ENCODE measurements at places on chromosomes 3 and 15.

- DNase-seq = no peak
Measured at GRCh38 chr3:38268522-38268921, 2.9 kb downstream of the SLC22A13 start.

GRCh38 chr3:137766876-137767537 is 2.9 kb downstream of the SOX14 start:
- DNase-seq = no peak

GRCh38 chr15:64566102-64566501 is 105.7 kb downstream of the ZNF609 start:
- no peak for DNase-seq

GRCh38 chr3:141578202-141578973 is 91.6 kb downstream of the RASA2 start:
- no peak for DNase-seq

- no peak for DNase-seq
Measured at GRCh38 chr3:104214937-104215336, 1151.8 kb upstream of the ALCAM start.

GRCh38 chr3:44415421-44415820 is 62.0 kb downstream of the ZNF445 start:
- DNase-seq = no peak

GRCh38 chr3:136074546-136075170 is 109.1 kb downstream of the PPP2R3A start:
- DNase-seq = no peak

DNA sequence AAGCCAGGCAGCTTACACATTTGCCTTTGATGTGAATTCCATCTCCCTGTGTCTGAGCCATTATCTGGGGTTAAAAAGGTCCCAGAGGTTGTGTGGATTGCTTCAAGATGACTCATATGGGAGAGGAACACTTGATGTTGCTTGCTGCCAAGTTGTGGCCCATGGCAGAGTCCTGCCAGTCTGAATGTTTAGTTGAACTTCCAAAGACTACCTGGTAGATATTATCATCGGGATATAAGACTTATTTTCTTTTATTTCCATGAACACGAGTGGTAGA is 85.6 kb downstream of the TJP1 start:
- DNase-seq = no peak

DNA sequence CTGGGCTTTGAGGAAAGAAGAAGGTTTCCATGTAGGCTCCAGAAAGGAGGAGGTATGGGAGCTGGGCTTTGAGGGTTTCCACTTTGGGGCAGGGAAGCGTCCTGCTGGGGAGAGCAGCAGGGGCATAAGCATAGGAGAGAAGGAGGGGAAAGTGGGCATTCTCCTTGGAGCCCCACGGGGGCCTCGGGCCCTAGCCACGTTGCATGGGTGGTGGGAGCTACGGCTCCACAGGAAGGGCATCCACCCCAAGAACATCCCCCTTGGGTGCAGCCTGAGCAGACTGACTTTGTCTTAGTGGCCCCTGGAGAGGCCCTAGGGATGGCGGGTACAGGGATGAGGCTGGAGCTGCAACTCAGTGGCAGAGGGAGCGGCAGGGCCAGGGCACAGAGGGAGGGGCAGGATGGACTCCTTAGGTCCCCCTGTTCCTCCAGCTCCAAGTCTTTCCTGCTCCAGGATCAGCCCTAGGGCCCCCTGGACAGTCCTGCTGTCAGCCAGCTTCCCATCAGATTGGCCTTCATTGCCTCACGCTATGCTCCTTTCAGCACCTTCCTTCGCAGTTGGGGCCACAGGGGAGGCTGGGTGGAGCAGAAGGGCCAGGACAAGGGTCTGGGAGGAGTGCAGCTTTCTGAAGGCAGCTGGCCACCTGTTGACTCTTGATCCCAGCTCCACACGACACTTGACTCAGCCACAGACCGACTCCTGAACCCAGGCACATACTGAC is 22.9 kb downstream of the PRR20G start:
- no peak for DNase-seq

DNA sequence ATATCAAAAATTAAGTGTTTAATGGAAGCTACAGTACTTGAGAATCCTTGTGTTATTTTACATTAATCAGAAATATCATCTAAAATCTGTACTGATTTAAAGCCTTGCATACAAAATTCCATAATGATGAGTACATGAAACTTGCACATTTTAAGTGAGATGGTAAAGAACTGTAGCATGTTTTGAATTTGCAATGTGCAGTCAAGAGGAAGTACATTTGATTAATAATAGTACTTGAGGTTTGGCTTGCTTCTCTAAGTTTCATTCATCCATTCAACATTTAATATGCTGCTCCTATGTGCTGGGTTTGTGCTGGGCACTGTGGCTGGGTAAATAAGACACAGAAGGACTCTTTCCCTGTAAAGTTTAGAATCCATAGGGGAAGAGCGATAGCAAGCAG is 332.3 kb downstream of the CNTN3 start:
- no peak for DNase-seq

DNA sequence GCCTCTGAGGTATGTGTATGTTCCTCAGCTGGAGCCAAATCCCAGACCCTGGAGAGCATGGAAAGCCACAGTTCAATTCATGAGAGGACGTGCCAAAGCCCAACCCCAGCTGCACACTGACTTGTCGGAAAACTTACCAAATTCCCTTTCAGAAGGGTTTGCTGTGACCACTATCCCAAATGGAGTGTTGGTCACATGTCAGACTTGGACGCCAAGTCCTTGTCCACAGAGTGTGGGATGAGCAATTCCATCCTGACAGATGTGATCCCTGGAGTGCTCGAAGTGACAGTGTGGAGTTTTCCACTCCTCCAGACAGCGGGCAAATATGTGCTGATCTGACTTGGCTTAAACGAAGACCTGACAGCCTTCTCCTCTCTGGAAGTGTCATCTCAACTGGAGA is 71.2 kb downstream of the RORA start:
- DNase-seq = no peak

DNA sequence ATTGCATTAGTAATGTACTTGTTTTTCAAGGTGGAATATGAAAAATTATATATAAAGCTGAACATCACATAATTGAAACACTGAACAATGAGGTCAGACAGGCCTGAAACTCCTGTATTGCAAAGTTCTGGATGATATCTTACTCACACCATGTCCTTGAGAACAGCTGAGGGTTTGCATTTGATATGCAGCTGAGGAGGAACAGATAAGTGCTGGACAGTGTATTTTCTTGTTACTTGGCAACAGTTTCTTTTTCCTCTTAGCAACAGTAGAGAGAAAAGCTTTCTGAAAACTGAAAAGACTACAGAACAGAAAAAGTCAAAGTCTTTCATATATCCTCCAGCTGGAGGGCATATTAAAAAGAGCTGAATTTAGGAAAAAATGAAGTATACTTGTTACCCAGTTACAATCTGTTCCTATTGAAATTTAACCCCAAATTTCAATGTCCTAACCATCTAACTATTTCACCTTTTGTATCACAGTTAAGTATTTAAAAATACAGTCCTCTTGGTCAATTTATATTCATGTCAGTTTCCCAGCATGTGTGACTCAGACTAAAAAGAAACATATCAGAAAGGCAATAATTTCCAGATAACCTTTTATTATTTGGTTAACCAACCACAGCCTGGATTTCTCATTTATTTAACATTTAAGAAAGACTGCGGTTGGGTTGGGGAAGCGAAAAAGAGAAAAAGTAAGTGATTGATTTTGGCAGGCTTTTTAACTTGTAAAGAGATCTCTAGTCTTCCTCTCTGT is 733.0 kb upstream of the DPPA4 start:
- DNase-seq = no peak

DNA sequence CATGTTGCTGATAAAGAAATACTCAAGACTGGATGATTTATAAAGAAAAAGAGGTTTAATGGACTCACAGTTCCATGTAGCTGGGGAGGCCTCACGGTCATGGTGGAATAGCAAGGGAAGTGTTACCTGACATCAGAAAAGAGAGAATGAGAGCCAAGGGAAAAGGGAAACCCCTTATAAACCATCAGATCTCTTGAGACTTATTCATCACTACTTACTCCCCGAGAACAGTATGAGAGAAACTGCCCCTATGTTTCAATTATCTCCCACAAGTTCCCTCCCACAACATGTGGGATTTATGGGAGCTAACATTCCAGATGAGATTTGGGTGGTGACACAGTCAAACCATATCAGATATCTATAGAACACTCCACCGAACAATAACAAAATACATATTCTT is 904.6 kb downstream of the PDCD6IP start:
- no peak for DNase-seq

DNA sequence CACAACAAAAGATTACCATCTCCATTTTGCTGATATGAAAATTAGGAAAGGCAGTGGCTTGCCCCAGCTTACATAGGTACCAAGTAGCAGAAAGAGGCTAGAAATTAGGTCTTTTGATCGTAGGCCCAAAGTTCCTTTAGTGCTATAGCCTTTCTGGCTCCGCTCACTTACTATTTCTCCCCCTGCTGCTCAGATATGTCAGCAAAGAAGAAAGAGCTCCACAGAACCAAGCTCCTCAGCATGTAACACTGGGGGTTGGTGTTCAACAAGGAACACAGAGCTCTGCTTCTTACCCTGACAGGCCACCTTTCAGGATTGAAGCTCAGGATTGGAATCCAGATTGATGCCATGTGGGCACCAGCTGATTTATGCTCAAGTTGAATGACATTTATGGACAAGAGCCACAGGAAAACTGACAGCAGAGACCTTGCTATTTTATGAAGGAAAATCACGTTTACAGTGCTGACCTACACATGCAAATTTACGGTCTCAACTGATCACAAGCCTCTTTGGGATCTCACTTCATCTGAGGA is 6.1 kb upstream of the IL12A start:
- no peak for DNase-seq

DNA sequence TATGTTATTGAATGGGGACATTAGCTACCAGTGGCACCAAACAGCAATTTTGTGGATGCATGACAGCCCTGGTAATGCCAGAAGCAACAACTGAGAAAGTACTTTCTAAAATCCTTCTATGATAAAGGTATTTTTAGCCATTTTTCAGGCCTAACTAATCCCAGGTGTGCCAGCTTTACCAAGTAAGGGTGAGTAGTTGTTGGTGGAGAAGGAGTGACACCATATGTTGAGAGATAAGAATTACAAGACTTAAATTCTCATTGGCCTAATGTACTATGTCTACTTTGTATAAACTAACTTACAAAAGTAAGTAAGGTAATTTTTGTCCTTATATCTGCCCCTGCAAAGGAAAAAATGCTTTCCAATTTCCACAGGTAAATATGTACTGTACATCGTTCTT is 4.1 kb upstream of the COX17 start:
- no peak for DNase-seq

- DNase-seq = no peak
Measured at GRCh38 chr3:70820397-70820796, 508.0 kb upstream of the MDFIC2 start.

DNA sequence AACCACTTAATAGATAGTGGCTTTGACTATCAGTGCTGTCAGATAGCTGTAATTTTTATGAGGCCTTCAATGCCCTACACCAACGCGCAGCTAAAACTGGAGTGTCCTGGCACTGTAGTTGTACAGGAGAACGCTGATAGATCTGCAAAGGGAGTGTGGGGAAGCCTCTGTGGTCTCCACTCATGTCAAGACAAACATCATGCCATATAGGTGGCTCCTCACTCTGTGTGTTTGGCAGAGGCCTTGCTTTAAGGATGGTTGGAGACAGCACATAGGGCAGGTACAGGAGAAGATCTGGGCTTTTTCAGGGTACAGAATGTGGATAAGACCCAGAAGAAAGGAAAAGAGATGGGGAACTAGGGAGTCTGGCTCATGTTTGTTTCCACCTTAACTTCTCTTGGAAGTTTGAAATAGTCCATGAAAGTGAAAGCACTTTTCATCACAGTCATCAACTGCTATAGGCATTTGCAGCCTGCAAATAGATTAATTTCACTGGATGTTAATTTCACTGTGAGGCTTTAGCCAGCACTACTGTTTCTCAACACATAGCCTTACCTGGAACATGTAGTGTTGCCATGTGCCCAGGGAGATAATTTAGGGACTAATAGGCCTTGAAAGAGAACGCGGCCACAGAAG is 425.8 kb upstream of the TBL1XR1 start:
- no peak for DNase-seq

- no peak for DNase-seq
Measured at GRCh38 chr15:57872281-57873030, 165.9 kb downstream of the POLR2M start.

GRCh38 chr3:71659864-71660591 is 65.2 kb downstream of the EIF4E3 start:
- no peak for DNase-seq

- DNase-seq = no peak
Measured at GRCh38 chr15:74726774-74727164, 1.4 kb upstream of the CYP1A1 start.

DNA sequence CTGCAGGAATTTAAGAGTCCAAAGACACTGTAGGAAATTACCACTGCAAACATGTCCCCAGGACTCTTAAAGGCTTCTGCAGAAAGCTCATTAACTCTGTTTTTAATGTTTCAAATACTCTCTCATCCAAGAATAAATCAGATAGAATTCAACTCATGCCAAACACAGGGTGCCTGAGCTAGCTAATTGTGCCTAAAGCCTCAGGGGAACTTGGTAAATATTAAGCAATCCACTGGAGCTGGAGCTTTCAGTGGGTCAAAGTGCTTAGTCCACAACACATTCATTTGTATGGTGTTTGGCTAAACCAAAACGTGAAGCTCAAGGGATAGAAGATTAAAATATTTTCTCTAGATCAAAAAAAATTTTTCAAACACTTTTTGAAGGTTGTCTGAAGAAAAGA is 131.4 kb downstream of the THRB start:
- no peak for DNase-seq

- DNase-seq = no peak
Measured at GRCh38 chr3:54541369-54541768, 386.5 kb downstream of the LRTM1 start.

GRCh38 chr15:60228101-60228500 is 169.7 kb downstream of the ANXA2 start:
- no peak for DNase-seq

GRCh38 chr3:169661361-169662131 is 2.0 kb downstream of the MECOM start:
- no peak for DNase-seq

DNA sequence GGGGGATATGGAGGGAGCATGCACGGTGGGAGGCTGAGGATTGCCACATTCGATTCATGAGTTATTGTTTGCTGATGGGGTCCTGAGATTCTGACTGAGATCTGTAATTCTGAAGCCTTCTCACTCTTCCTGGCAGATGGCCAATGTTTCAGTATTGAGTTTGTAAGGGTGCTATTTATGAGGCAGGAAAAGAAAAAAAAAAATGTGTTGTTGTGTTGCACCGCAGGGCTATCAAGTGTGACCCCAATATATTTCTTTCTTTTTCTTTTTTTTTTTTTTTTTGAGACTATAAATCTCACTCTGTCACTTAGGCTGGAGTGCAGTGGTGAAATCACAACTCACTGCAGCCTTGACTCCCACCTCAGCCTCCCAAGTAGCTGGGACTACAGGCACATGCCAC is 3.2 kb upstream of the SENP2 start:
- DNase-seq = no peak

DNA sequence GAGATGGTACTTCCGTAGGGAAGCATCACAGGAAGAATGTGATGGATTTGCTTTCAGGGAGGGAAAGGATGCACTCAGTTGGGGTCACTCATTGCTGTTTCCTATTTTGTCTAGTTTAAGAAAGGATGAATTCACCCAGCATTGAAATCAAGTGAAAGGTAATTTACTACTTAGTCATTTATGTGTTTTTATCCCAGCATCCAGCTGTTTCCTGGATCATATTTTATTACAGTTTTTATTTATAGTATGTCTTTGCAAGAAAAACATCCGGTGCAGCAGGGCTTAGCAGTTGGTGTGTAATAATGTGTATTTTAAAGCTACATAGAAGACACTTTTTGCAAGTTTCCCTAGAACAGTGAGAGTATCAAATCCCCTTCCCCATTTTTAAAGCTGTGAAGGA is 37.4 kb upstream of the GOLGA8B start:
- no peak for DNase-seq
